ENCODE measurements at places on chromosomes 12 and 14.

DNA sequence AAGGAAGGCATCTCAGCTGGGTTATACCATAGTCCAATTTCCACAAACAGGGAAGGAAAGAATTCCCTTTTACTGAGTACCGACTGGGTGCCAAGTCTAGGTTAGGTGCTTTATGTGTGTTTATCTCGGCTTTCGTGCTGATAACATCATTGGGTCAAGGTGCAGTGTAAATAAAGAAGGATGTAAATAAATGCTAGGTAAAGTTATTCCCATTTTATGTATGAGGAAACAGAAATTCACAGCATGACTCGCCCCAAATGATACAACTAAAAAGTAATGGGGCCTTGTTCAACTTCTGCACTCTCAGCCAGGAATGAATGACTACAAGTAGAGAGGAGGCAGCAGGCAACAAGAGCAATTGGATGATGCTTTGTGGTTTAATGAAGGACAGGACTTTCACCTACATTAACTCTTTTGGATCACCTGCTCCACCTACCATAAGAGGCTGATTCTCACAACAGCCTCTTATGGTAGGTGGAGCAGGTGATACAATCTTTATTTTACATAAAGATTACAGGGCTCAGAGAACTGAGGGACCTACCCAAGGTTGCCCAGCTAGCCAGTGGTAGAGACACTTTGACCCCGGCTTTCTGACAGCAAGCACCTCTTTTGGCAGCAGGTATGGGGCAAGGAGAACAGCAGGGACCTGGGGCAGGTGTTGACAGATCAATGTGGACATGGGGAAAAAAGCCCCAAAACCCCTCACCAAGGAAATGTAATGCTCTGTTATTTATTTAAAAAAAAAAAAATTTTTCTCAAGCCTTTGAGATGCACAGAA, 213.4 kb upstream of the NUDT4 start:
- DNase-seq: no peak

DNA sequence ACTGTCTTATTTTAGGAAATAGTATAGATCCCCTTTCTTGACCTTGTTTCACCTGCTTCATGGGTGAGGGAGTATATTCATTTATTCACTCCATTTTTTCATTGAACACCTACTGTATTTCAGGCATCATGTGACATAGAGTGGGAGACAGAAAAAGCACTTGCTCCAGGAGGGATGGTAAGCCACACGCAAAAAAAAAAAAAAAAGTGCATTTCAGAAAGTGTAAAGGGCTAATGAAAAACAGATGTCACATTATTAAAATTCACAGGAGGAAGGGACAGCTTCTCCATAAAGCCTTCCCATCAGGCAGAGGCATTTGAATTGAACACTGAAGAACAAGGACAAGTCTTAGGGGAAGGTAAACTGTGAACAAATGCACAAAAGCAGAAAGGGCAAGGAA, 7.5 kb downstream of the SLC8A3 start:
- DNase-seq: no peak

DNA sequence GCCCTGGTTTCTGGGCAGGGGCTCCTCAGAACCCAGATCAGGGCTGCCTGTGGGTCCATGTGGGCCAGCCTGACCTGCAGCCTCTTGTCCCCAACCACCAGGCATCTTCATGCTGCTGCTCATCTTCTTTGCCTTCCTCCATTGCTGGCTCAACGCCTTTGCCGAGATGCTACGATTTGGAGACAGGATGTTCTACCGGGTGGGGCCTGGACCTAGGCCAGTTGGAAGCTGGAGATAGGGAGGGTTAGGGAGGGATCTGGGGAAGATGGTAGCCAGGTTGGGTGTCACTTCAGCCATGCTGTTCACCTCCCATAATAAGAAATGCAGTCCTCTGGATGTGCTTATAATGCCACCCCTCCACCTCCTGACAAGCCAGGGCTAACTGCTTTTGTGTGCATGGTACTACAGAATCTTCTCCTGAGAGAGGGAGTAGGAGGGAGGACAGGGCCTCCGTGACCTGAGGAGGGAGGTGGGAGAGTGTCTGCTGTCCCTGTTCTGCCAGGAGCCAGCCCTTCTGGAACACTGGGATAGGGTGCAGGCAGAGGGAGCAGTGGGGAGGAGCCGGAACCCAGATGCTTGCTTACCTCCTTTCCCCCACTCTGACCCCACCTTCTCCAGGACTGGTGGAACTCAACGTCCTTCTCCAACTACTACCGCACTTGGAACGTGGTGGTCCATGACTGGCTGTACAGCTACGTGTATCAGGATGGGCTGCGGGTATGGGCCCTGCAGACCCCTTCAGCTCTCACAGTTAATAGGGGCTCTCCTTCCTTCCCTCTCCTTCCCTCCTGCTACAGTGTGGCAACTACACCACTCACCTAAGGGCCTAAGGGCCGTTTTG, 17.6 kb downstream of the SOAT2 start:
- DNase-seq: no peak

- no peak for DNase-seq
Observed at GRCh38 chr12:42507565-42507964, 82.0 kb downstream of the PRICKLE1 start.

DNA sequence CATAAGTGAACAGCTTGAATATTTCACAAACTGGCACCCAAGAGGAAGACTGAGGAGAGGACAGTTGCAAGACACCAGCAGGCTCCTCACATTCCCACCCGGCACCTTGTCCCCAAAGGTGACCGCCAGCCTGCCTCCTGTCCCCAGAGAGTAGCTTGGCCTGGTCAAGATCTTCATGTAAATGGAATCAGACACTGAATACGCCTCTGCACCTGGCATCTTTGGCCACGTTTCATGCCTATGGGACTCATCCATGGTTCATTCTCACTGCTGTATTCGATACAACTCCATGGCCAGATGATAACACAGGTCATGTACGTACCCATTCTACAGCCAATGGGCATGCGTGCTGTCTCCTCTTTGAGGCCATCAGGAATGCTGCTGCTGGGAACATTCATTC, 60.8 kb downstream of the ITPK1 start:
- DNase-seq: no peak

DNA sequence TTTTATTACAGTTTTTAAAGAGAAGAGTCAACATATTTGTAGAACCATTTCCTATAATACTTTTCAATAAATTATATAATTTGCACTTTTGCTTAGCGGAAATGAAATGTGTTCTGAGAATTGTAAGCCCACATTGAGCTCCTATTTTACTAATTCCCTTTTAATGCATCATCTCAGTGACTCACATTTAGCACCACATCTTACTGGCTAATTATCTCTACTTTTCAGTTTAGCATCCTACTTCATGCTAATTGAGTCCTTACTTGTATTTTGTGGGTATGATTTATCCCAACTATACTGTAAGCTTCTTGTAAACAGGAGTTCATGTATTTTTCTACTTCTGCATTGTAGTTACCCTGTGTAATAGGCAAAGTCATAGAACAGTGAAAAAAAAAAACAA, 67.5 kb downstream of the TMX1 start:
- DNase-seq: no peak

DNA sequence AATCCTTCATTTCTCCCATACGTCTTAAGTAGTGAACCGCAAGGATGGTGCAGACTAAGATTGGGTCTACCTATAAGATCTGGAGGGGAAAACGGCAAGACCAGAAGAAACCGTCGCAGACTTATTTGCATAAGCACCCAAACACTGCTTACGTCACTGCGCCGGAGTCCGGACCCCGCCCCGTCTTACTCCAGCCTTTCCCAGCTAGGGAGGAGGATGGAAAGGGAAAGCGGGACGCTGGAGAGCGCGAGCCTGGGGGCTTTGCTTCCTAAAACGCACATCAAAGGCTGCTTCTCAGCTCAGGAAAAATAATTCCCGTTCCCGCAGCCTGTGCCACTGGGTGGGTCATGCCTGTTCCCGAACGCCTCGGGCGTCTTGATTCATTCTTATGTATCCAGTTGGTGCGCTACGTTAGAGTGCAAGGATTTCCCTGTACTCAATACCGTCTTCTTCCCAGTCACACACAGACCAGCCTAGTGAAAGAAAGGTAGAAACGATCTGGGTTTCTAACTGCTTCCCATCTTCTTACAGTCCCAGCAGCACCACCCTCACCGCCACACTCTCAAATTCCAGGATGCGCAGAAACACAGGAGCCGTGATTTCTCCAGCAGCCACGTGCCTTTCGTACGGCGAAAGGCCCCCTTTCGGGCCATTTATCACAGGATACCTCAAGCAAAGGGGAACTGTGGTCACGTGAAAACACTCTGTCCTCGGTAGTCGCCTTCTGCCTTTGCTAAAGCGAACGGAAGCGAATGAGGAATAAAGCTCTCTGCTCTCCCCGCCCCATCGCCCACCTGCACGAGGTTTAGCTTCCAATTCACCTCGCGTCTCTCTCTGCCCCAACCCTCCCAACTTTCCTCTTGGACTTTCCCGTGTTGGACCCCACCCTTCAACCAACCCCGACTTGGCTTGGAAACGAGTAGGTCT, 1.1 kb downstream of the SLC6A15 start:
- DNase-seq: no peak

DNA sequence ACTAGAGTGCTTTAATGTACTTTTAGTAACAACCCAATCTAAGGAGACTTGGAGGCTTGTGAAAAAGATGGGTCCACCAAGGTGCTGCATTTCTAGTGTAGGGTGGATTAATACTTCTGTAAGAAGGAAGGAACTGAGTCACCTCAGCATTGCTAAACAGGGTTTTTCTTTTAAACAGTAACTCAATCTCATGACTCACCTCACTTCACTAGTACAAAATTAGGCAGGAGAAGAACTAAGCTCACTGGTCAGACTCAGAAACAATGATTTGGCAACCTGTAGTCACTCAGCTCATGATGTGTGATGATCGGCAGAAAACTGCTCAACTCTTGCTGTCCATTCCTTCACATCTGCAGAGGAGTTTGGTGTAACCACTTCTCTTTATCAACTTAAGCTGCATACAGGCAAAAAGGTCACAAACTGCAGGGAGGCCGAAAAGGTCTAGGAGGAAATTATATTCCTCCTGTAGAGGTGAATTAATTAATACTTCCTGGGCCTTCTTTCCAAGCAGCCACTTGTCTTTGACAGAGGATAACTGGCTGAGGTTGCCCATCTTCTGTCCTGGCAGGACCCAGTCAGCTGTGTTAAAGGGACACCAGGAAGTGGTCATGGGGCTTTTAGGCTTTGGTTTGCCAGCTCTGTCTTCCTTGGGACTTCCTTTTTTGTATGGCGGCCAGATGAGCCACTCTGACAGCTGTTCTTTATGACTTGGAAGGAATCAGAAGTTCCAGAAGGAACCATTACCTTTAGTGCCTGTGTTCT, 466.9 kb downstream of the FUT8 start:
- DNase-seq: peak; percentile 3

DNA sequence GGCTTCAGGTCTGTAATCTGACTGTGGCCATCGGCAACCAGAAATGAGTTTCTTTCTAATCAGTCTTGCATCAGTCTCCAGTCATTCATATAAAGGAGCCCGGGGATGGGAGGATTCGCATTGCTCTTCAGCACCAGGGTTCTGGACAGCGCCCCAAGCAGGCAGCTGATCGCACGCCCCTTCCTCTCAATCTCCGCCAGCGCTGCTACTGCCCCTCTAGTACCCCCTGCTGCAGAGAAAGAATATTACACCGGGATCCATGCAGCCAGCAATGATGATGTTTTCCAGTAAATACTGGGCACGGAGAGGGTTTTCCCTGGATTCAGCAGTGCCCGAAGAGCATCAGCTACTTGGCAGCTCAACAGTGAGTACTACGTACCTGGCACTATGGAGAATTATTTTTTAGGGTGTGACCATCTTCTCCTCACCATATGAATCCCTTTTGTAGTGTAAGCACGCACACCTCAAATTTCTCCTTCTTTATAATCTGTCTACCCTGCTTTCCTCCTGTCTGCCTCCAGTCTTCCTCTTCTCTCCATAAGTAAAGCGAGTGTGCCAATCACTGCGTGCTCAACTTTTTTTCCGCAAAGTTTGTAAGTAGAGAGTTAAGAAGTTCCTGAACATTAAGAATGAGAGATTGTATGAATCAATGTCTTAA, at the start of gene TPH2:
Gene TPH2 (plus strand): TSS at position 118 of the 658 bp plus-strand sequence. CDS start 142 bp downstream, at position 260.
- DNase-seq: no peak

DNA sequence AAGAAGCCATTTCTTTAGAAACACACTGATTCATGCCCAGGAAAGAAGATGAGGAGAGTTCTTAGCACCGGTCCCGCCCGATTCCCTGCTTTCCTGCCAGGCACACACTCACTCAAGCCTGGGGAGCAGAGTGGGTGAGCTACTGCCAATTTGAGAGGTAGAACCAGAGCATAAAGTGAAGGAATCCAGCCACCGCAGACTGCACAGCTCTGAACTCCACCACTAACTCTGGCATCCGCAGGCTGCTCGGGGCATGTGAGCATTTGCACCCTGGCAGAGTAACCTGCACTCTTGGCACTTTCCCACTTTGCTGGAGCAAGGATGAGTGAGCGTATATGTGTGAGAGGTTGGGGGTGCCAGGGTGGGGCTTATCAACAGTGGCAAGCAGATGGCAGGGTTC, 4.0 kb upstream of the SYNDIG1L start:
- no peak for DNase-seq

GRCh38 chr12:45170456-45171042, 45.3 kb upstream of the ANO6 start:
- DNase-seq: peak; percentile 53

DNA sequence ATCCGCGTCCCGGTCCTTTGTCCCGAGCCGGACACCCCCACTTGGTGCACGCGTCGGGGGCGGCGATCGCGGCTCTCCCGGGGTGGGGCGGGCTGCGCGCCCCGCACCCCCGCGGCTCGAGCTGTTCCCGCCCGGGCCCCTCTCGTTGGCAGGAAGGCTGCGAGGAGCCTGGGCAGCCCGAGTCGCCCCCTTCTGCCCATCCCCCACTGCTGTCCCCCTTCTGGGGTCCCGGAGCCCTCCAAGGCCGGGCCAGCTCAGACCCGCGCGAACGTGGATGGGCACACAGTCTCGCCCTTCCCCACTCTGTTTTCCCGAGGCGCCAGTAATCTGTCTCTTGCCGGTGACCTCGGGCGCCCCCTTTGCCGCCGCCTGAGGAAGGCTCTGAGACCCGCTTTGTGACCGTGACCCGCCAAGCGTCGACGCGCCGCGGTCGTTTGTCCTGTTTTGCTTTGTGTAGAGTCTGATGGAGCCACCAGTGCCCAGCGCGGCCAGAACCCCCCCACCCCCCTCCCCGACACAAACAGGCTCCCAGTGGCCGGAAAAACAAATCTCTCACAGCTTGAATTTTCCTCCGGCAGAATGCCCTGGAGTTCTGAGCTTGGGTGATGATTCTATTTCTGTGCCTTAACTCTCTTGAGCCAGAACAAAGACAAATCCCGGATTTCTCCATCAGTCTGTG, 610 bp downstream of the C14orf132 start:
- DNase-seq: no peak

- DNase-seq: no peak
Observed at GRCh38 chr12:91213-91612, 24.6 kb downstream of the IQSEC3 start.

All from AG04450 (cell line).